ENCODE measurements at places on chromosomes 4 and X.

DNA sequence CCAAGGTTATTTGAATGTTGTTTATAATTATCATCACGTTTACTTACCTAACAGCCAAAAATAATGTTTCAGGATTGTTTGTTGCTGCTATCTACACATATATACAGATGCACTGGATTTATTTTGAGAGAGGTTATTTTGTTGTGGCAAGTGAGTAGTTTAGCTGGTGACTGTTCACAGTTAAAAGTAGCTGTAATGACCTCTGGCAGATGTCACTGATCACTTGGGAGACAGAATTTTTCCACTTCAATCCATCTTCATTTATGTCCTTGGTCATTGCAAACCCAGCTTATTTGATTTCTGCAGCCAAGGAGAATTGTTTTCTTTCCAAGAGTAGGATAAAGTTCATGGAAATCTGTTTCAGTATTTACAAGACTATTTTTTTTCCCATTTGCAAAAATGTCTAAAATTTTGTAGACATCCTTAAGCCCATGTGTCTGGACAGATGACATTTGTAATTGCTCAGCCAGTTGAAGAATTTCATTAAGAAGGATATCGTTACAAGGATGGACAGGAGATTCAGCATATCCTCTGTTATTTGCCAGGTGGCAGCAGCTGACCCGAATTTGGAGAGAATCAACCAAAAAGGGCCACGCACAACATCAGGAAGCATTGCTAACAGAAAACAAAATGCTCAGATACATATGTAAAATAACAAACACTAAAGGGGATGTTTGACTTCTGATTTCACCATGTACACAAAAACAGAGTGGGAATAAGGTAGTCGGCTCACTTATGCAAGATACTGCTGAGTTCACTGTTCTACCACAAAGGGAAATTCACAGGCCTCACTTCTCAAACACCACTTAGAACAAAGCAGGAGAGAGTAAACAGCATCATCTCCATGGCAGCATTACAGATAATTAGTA, 64.5 kb downstream of the GPRIN3 start:
- no peak for DNase-seq

- DNase-seq: no peak
These were observed 8.2 kb downstream of the HPGDS start for GRCh38 chr4:94334476-94334875.

- DNase-seq: no peak
These were observed at the start of gene VSIG1 for GRCh38 chrX:108044554-108045256. Gene VSIG1, plus strand, starts transcription at chrX:108045065. Its CDS starts 66 bp downstream, at chrX:108045131.

- DNase-seq: no peak
These were observed 153.5 kb downstream of the KCNIP4 start for GRCh38 chr4:21795091-21795490.

- DNase-seq: no peak
These were observed 638 bp downstream of the BLTP1 start for GRCh38 chr4:122152711-122153226.

GRCh38 chrX:67604979-67605703, 61.3 kb downstream of the AR start:
- peak; percentile 71 for DNase-seq

GRCh38 chr4:71487344-71487920, 148.6 kb downstream of the SLC4A4 start:
- DNase-seq: no peak

GRCh38 chr4:100168521-100168920, 21.7 kb downstream of the DDIT4L start:
- no peak for DNase-seq

- DNase-seq: no peak
These were observed 131.2 kb upstream of the SMARCAD1 start for GRCh38 chr4:94076498-94076897.

GRCh38 chr4:122639181-122639580, 18.3 kb upstream of the IL21 start:
- DNase-seq: no peak

GRCh38 chrX:31747411-31747810, 675.6 kb upstream of the FTHL17 start:
- no peak for DNase-seq

DNA sequence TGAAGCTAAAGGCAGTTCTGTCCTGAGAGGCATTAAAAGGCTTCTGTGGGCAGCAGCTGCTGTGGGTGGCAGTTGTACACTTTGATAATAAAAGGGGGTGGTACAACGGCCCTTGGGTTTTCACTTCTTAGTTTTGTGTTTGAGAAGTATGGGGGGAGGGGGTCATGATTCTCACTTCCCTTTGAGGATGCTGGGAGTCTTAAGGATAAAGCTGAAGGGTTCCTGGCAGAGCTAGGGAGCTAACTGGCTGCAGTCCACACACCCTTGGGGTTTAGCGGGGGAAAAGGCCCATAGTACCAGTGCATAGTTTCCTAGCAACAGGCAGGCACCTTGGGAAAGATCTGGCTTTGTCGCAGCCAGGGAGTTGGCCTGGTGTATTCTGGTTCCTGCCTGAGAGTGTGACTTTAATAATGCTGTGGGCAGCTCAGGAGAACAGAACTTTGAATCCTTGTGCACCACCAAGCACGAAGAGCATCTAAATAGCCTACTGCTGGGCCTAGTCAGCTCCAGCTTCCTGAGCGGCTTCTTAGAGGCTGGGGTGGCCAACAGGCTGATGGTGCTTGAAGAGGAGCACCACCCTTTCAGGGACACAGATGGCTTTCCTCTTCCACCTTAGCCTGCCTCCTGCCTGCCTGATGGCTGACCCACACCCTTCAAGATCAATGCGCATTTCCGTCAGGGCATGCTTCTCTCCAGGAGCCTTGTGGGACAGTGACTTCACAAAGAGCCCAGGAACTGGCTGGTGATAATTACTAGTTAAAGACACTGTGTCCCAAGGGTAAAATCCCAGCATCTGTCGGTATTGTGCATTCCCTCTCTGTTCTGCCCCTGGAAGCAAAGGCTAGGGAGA, 12.5 kb downstream of the ZBTB33 start:
- no peak for DNase-seq

- no peak for DNase-seq
These were observed 51.4 kb upstream of the RAPGEF2 start for GRCh38 chr4:159051245-159052071.

- no peak for DNase-seq
These were observed 539.6 kb downstream of the PDHA2 start for GRCh38 chr4:96379524-96379923.

GRCh38 chrX:373641-374471, 12.9 kb downstream of the PPP2R3B start:
- no peak for DNase-seq

DNA sequence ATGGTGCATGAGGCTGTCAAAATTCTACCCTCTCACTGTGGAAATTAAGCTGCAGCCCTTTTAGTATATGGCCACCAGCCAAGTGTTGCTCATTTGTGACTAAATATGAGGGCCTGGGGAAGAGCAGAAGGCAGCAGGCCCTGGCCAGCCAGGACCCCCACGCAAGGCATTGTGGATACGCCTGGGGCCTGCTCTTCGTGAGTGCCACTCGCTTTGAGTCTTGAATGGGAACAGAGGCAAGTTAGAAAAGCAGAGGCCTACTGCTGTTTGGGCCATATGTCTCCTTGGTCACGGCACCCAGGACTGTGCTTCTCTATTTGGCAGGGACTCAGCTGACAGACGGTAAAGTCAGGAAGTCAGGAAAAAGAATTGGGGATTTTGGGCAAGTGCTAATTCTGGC, 10.9 kb downstream of the RTL5 start:
- DNase-seq: no peak

DNA sequence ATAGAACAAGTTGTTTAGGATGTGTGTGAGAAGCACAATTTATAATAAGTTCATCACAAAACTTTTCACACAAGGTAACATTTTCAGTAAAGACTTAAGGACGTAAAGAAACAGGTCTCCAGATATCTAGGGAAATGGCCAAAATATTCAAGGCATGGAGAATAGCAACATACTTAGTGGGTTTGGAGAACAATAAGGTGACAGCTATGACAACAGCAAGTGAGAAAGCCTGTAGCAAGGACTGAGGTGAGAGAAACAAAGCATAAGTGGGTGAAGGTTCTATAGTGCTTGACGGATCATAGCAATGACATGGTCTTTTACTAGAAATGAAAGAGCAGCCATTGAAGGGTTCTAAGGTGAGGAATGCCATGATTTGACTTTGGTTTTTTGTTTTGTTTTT, 1337.3 kb downstream of the PCDH18 start:
- DNase-seq: no peak

GRCh38 chr4:32472918-32473317, 1752.7 kb downstream of the PCDH7 start:
- no peak for DNase-seq

DNA sequence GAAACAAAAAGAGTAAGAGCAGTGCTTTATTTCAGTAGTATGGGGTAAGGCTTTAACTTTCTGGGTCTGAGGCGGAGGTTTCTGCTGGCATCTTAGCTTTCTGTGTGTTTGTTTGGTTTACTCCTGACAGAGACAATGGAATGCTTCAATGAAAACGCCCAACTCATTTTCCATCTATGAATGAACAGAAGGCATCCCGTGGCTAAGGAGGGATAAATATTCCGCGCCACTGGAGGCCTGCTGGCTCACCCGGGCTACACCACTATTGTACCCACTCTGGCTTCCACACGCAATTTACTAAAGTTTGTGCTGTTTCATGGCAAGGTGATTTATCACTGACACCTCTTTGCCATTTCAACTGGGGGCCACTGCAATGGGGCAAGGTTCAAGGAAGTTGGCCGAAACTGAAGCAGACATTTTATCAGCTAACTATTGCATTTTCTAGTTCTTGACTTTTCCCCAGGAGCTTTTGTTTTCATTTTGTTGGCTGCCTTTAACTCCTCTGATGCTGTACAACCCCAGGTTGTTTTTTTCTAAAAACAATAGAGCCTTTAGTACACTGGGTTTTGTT, 32.8 kb upstream of the PPARGC1A start:
- DNase-seq: no peak

GRCh38 chr4:88674565-88674964, 23.1 kb downstream of the NAP1L5 start:
- no peak for DNase-seq

- DNase-seq: no peak
These were observed 19.3 kb upstream of the FGFR3 start for GRCh38 chr4:1773754-1774153.

- DNase-seq: no peak
These were observed 43.0 kb downstream of the C4orf33 start for GRCh38 chr4:129138810-129139496.

GRCh38 chrX:66015152-66015831, 24.6 kb downstream of the VSIG4 start:
- no peak for DNase-seq

- no peak for DNase-seq
These were observed 58.5 kb upstream of the TTC29 start for GRCh38 chr4:147003956-147004809.

- DNase-seq: no peak
These were observed 90.0 kb downstream of the SORBS2 start for GRCh38 chr4:185722029-185722316.

DNA sequence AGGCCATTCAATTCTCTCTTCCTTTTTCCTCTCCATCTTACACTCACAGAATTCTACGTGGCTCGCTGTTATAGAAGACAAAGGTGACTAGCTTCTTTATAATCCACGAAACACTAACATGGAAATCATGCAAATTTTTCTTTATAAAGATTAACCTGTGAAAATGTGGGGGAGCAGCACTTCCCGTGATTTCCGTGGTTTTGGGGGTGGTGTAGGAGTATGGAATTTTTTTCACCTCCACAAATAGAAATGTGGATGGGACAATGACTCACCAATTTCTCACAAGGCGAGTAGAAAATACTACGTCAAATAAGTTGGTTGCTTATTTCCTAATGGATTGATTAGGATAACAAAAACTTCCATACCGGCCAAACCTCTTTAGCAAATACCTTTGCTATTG, 719.2 kb upstream of the TENM3 start:
- DNase-seq: no peak

- no peak for DNase-seq
These were observed 207.0 kb downstream of the BCOR start for GRCh38 chrX:39890807-39891206.

DNA sequence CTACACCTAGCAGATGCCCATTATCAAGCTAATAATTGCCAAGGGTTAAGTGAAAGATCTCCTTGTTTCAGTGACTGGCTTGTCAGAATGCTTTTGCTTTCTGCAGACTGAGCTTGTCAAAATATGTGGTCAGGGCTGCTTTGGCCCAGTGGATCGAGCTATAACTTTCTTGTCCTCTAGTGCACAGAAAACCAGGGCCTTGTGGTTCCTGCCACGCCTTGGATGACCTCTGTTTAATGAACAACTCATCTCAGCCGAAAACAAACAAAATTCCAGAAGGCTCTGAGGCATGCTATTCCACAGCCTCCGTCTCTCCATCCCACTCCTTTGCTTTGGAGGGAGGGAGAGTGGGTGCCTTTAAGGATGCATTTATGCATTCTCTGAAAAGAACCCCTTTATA, 11.3 kb downstream of the EVC start:
- no peak for DNase-seq

- no peak for DNase-seq
These were observed 56.9 kb downstream of the USO1 start for GRCh38 chr4:75781305-75781704.

DNA sequence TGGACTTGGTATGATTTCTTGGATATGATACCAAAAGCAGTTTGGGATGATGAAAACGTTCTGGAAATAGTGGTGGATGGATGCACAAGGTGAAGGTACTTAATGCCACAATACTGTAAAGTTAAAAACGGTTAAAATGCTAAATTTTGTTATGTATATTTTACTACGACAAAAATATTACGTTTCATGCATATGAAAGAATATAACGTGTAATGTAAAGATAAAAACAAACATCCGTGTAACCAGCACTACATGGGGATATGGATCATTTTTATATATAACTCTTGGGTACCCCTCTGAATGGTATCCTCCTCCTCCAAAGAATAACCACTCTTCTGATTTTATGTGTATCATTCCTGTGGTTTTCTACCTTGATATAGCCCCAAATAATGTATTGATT, 862 bp upstream of the CENPU start:
- DNase-seq: no peak

DNA sequence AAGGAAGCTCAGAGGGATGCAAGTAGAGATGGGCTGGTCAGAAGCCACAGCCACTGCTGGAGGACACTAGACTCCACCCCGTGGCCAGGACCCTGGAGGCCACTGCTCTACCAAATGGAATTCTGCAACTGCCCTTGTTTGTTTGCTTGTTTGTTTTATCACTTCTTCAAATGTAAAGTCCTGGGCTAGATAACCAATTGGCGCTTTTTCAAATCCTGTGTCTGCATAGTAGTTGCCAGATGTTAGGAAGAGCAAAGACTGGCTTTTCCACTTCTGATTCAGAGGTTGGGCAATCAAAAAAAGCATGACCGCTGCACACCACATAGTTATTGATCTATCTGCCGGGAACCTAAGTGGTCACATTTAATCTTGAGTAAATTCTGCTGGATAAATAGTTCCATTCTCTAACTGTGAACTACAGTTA, 255.2 kb upstream of the SFRP2 start:
- DNase-seq: no peak

- DNase-seq: no peak
These were observed 45.7 kb downstream of the ARHGAP10 start for GRCh38 chr4:147777456-147778091.

DNA sequence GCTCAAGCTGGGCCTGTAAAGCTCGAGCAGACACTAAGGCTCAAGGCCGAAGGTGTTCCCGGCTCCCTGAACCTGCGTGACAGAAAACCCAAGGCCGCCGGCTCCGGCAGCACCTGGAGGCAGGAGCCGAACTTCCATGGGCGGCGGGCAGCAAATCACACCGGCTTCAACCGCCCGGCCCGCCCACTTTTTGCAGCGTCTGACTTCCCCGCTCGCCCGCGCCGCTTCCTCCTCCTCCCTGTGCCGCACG, 940 bp upstream of the NSD2 start:
- no peak for DNase-seq

All from AG09309 (cell line).